IMR-90 (cell line): ENCODE measurements at places on chromosomes 5 and 9.

DNA sequence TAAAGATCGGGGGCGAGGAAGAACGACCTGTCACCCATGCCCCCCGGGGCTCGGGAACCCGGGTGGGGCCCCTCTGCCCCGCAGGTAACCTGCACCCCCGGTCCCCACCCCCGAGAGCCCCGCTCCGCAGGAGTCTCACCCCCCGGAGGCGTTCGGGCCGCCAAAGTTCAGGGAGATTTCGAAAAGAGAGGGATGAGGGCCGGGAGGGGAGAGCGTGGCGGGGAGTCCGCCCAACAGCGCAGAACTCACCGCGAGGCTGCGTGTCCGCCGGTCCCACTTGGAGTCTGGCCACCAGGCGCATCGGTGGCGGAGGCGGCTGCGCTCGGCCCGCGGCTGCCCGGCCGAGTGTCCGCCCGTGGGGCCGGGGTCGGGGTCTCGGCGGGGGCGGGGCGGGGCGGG is at the start of gene PHF19:
Gene PHF19, minus strand, starts transcription at position 347 of the 399 bp plus-strand sequence. CDS start 2,447 bp downstream, outside the sequence.
- no peak for DNase-seq

- DNase-seq = peak; percentile 96
Observed at GRCh38 chr9:94139672-94140417, 55.6 kb downstream of the PTPDC1 start.

DNA sequence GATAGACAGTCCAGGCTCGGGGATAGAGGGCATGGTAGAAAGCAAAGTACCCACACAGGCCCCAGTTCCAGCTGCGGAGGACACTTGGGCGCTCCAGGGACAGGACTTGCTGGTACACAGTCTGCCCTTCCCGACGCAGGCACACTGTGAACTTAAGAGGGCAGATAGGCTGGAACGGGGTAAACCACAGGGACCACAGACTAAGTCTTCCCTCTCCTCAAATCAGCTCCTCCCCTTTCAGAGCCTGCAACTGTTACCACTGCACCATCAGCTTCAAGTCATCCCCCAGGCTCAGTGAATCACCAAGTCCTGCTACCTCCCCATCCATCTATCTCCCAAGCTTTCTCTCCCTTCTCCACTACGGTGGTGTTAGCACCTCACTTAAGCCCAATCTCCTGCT is 7.3 kb downstream of the GBA2 start:
- no peak for DNase-seq

DNA sequence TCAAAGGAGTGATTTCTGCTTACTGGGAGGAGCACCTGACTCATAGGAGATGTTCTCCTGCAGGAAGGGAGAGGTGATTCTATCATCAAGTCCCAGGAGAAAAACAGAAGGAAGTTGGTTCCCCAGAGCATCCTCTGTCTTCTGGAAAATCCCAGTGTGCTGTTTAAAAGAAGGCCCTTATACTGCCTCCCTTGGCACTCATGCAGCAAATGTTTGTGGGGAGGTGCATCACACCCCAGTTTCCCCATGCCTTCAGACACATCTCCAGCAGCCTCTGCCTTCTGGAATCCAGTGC is 63.1 kb downstream of the PPARGC1B start:
- no peak for DNase-seq

- DNase-seq = peak; percentile 73
Observed at GRCh38 chr5:76766746-76767145, 50.8 kb downstream of the F2R start.
